ENCODE measurements at places on chromosomes 7 and 10.

DNA sequence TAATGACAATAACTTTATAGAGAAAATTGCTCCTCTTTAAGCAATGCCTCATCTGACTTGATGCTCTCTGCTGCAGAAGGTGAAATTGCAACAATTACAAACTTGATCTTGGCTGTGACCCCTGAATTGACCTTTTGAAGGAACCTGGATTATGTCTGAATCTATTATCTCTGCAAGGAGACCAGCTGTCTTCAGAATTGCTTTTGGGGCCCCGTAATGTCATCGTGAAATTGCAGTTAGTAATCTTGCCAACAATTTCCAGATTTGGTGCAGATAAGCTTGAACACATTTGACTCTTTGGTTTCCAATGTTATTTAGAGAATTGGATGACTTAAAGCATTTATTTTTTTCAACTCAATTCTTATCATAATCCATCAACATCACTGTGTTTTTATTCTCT is 520.6 kb downstream of the CCSER2 start:
- DNase-seq: no peak

DNA sequence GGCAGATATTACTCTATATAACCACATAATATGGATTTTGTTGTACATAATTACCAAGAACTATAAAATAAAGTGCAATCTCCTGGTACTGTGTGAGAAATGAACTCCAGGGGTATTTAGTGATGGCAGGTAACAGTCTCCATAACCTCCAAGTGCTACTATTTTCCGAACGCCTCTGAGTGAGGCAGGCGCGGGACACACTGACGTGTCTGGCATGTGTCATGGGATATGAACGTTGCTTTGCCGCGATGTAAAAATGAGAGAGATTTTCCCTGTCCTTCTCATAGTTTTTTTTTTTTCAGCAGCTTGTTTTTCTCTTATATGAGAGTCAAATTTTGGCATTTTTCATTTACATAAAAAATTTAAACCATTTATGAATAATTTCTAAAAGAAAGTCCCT is 3.6 kb downstream of the ADARB2 start:
- DNase-seq: no peak

DNA sequence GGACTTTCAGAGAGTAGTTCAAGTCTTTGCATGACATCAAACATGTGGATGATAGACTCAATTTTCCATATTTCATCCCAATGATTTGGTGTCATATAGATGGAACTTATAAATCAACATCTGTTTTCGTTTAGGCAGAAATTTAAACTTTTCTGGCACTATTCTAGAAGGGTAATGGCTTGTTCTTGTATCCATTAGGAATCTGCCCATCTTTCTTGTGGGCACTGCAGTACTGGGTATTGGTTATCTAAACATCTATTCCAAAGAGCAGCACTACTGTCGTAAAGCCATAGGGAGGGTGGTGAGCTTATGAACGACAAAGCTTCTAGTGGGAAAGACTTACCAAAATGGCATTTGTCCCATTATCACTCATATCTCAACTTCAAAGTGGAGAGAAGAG is 273.5 kb downstream of the TWIST1 start:
- DNase-seq: no peak

GRCh38 chr7:47751043-47751442 is 169.1 kb upstream of the TNS3 start:
- DNase-seq: no peak

All from stimulated activated naive CD8-positive, alpha-beta T cell treated with anti-CD3 and anti-CD28 coated beads, Interleukin-15, Interleukin-2, amounts not matched to agents 100 U/mL and 50 U/mL, for 24 hours (primary cell).